ENCODE measurements at places on chromosomes 2 and 18. TPM values are rescaled to one million over a fixed set of nuclear protein-coding genes. Genes with fewer than 3 reads are reported as not detected.

NGEF gene
- total RNA-seq, result 0.11 TPM

- no peak for DNase-seq
Observed at GRCh38 chr2:133835821-133836619, 267.8 kb upstream of the NCKAP5 start.

POTEI gene
- not detected for total RNA-seq

DNA sequence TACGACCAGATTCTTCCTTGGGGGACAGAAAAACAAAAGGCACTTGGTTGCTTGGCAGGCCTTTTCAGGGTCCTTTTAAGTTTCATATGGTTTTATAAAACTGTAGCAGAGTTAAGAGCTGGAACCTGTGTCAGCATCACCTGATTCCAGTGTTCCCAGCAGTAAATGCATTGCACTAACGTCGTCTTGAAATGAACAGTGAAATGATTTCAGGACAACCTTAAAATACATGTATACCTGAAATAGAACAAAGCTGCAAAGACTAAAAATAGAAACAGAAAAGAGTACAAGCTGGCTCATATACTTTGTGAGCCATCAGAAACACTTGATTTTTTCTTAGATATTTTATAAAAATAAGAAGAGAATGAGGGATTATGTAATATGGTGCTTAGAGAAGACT is 51.9 kb downstream of the ACSL3 start:
- DNase-seq, result no peak

CASP10 gene
- 12.4 TPM for total RNA-seq

IHH gene
- not detected for total RNA-seq

DNA sequence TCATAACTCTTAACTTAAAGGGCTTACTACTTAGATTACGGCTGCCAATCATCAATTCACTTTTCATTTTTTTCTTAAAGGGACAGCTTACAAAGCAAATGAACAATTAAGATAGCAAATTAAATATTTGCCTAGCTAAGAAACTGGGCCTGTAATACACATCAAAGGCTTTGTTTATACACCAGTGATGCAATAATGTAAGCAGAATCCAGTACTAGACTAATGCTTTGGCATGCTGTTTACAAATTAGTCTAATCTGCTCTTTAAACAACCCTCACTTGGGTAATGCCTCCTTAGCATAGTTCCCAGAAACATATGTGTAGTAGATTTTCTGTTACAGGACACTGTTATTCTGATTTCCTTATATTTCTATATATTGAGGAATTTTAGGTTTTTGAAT is 105.8 kb downstream of the ARHGAP28 start:
- DNase-seq, result no peak

DNA sequence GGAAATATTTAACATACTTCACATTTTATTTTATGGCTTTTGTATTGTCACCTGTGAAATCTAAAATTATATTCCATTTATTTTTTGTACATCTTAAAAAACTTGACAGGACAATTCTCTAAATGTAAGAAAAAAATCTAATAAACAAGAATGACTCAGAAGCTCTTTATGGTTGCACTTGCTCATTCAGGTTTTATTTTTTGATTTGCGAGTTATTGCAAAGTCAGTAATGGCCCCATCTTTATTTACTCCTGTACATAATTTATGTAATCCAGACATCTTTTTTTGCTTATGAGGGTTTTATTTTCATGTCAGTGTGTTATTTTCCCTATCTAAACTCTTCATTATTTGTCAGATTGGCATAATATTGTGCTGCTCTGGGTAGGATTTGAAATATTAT is 145.1 kb downstream of the MBD5 start:
- no peak for DNase-seq

DNA sequence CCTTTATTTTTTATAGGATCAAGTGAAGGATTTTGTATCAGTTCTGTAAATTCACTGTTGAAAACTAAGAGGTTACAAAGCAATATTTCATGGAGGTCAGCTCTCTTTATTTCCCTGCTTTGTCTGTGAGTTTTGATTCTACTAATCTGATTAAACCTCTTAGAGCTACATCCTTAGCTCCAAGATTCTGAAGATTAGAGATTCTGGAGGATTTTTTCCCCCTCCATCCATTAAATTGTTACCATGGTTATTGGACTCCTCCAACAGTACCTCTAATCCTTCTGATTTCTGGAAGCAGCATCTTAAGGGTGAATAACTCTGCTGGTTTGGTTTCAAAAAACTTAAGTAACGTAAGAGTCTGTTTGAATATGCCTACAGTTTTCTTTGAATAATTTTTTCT is 110.0 kb downstream of the TANC1 start:
- no peak for DNase-seq

DNA sequence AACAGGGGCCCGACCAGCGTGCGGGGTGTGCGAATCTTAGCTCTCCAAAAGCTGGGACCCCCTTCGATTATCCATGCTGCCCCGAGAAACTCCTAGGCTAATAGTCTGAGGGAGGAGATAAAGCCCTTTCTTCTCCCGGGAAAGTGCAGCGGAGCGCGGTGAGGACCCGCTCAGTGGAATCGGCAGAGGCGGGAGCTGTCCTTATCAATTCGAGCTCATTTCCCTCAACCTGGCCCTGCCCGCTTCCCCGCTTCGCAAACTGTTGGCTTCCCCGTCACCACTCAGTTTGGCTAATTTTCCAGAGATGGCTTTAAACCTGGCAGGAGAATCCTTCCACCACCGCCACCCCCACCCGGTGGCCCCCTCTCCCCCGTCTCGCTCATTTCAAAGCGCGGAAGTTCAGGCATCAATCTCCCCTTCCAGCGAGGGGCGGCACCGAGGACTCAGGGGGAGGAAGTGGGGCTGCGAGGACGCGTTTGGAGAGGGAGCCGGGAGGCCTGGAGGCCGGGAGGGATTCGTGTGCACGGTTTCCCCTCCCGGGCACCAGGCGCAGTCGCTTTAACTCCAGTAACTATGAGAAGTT is 1.6 kb downstream of the KLHL14 start:
- peak; percentile 60 for DNase-seq

IL1R2 gene
- 3.8 TPM for total RNA-seq

SERPINB10 gene
- total RNA-seq, result not detected

PASK gene
- 29.4 TPM for total RNA-seq

DNA sequence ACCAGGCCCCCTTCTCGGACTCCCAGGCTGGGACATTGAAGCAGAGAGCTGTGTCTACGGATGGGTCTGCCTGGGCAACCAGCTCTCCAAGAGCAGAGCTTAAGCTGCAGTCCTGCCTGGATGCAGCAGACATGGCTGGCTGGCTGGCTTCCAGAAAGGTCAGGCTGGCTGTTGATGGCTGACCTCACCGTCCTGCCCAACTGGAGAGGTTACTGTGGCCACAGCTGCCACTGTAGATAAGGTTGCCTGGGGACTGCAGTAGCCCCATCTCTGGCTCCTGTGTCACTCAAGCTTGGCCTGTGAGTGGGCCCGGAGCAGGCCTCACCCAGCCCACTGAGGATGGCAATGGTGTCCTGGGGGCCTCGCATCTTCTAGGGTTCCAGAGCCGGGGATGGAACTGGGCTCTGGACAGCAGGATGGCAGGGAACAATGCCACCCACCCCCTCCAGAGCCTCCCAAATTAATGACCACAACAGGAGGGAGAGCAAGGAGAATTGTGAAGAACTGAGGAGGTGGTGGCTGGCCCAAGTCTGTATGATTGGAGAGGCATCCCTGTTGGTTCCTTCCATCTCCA is 37.0 kb upstream of the FOSL2 start:
- peak; percentile 79 for DNase-seq

DNA sequence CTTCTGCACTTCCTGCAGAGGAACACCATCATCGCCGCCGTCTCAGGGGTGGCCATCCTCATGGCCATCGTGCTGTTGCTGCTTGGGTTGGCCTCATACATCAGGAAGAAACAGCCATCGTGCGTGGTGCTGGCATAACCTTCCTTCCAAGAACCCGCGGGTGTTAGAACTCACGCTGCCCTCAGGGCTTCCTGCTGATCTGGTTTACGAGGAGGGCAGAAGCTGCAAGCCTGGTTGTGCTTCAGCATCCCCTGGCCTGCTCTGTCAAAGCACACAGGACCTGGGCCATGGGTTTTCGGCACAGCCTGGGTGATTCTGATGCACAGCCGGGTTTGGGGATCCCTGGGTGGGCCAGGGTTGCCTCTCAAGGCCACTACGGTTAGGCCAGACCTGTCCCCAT is 12.2 kb upstream of the ZAP70 start:
- no peak for DNase-seq

CCDC102B gene
- total RNA-seq, result 16.6 TPM

MAB21L4 gene
- total RNA-seq, result 0.33 TPM

DNA sequence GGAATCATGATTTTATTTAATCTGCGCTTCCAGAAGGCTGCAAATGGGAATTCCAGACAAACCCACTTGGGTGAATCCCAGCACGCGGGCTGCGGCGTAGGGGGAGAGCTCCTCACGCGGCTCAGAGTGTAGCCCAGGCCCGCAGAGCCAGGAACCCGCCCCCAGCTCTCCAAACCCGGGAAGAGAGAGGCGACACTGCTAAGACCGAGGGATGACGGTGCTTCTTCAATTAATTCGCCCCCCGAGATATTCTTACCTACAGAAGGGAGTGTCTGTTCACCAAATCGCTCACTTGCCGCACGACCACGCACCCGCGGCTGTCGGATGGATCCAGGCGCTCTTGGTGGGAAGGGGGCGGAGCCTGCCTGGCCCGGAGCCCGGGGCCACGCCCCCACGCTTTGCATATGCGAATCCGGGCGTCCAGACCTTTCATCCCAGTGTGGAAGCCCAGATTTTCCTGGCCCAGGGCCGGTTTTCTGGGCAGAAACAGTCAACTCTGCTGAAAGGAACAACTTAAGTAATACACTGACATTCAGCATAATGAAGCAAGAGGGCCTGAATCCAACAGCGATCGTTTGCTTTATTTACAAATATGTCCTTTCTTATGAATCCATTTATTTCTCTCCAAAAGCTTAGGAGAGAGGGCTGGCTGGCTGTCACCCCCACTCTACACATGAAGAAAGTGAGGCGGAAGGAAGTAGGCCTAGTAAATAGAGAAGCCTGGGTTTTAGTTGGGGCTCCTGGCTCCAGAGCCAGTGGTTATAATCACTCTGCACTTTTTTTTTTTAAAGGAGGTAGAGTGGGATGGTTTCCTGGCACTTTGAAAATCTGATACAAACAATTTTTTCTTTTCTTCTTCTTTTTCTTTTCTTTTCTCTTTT is at the start of gene SLC19A3:
Gene SLC19A3, minus strand, starts transcription at position 342 of the 881 bp plus-strand sequence. CDS start 15,710 bp downstream, outside the sequence.
- peak; percentile 76 for DNase-seq

TMEM163 gene
- total RNA-seq, result 1.6 TPM

GRCh38 chr18:51953521-51953920 is 386.5 kb upstream of the DCC start:
- no peak for DNase-seq

GRCh38 chr2:223601932-223602666 is at the start of gene SCG2:
Gene SCG2, minus strand, starts transcription at chr2:223602361. Its CDS starts 3,079 bp downstream, at chr2:223599282.
- peak; percentile 74 for DNase-seq

DNA sequence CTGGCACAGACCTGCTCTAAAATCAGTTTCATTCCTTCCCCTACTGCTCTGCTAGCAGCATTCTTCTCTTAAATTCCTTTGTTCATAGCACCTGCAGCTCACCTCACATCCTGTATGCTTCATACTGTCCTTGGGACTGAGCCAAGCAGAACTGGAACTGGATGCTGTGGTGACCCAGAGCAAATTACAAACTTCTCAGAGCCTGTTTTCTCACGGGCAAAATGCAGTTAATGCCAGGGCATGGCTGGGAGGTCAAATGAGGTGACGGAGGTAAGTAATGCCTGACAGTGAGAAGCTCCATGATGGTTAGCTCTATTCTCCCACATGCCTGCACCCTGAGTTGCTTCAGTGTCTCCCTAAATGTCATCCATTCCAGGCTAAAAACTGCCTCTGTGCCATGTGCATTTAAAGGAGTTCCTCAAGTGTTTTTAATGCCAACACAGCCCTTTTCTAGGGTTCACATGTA is 29.7 kb downstream of the C2orf42 start:
- DNase-seq, result no peak

DNA sequence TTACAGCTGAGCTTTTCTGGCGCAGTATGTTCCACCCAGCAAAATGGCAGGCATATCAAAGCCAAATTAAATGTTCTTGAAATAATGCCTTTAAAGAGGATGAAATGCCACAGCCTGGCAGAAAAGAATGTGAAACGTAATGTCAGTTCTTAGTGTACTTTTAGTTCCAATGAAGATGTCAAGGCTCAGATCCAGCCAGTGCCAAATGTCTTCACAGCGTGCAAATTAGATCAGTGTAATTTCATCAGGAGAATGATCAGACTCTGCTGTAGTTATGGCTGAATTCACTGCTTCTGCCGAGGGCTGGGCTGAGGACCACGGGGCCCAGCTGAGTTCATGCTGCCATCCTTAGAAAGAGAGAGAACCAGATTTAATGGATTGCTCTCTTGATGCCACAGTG is 78.7 kb upstream of the ITGA4 start:
- DNase-seq, result no peak

- DNase-seq, result no peak
Observed at GRCh38 chr2:119142824-119143223, 15.7 kb downstream of the C1QL2 start.

GRCh38 chr2:135121016-135121657 is 69.0 kb downstream of the RAB3GAP1 start:
- no peak for DNase-seq

DNA sequence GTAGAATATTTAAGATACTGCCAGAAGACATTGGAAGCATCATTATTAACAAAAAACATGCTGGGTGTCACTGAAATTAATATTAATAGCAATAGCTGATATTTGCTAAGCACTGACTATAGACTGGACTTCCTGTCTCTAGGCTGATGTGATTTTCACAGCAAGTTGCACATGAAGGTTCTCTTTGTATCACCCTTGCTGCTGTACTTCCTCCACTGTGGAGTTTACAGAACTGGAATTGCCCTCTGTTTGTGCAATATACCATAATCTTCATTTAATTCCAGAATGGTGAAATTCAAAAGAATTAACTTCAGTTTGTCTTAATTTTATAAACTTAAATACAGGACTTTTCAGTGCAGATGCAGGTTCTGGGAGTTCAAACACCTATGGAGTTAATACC is 585.1 kb downstream of the RNF144A start:
- DNase-seq, result no peak

C2orf80 gene
- total RNA-seq, result not detected

SP100 gene
- 111 TPM for total RNA-seq

SMAD7 gene
- total RNA-seq, result 69.3 TPM

DNER gene
- total RNA-seq, result 0.13 TPM

HADHA gene
- 137 TPM for total RNA-seq

CYS1 gene
- 0.59 TPM for total RNA-seq

TIGD1 gene
- 6.7 TPM for total RNA-seq

- no peak for DNase-seq
Observed at GRCh38 chr18:55549474-55550104, 38.4 kb downstream of the TCF4 start.
